AG08395 (cell line): ENCODE measurements at places on chromosomes 12 and 14.

DNA sequence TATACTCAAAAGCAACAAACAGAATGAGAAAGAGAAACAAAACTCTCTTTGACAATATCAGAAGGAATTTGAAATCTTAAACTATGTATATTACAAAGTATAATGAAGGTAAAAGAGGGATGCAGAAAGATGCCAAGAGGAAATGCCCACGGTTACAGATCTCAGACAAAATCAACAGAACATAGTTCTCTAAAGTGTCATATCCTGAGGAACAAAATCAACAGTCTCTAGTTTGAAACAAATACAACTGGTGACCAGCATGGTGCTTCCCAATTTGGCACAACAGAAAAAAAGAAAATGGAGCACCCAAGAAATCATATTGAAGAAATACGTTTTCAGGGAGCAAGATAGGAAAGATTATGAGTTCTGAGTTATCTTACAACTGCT lies 116.5 kb downstream of the METTL25 start:
- DNase-seq: peak; percentile 2

DNA sequence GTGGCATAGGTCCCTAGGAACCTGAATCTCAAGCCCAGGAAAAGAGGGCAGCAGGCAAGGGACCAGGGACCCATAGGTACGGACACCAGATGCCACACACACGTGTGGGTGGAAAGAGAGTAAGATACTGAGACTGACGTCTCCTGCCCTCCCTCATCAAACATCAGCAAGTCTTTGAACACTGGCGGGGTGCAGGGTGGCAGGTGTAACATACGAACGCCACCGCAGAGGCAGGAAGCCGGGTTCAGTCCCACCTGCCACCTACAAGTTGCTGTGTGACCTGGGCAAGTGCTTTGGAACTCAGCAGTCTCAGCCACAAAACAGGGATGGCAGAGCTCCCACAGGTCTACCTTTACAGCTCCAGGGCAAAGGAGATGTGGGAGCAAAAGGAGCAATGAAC lies 11.1 kb downstream of the ACTN1 start:
- DNase-seq: no peak

DNA sequence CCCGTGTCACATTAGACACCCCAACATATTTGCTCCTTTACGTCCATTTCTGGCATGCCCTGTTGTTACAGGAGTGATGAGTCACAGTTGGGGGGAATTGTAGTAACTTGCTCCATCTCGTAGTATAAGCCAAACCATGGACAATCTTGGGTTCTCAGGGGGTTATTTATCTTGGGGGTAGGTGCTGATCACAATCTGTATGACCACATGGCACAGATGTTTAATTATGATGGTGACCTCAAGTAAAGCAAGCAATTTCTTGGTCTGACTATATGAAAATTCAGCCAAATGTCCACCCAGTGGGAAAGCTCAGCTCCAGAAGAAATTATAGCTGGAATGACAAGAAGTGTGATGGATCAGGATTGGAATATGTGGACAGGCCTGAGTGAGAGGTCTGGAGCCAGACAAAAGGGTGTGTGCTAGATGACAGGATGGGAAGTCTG lies 32.1 kb upstream of the STON2 start:
- DNase-seq: no peak

DNA sequence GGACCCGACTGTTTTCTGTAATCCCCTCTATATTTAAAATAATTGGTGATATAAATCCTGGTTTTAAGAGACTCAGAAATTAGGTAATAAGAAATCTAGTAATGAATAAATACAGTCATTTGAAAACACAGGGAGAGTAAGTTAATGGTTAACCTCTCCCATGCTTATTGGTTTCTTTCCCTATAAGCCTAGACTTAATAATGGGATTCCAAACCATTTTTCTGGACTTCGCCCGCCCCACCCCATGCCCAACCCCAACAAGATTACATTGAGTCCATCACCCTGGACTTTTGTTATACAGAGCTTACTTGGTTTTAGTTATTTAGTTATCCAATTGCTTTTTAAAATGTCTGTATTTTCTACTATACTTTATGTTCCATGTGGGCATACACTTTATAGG lies 98.7 kb downstream of the WIF1 start:
- DNase-seq: no peak

GRCh38 chr12:47237751-47238211 lies 158.0 kb upstream of the AMIGO2 start:
- DNase-seq: no peak

DNA sequence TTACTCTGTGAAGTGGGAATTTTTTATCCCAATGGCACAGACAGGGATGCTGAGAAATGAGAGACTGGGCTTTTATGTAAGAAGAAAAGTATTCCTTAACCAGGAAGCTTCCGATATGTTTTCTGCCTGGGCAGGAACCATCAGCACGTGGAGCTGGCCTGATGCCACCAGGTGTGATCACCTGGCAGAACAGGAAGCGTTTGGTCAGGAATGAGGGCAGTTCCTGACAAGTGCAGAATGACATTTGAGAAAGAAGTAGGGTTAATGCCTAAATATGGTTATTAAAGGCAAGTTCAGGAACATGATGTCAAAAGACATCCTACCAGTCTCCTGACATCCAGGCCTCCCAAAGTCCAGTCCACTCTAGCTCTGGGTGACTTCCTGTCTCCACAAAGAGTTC lies 210.3 kb downstream of the NUAK1 start:
- no peak for DNase-seq

DNA sequence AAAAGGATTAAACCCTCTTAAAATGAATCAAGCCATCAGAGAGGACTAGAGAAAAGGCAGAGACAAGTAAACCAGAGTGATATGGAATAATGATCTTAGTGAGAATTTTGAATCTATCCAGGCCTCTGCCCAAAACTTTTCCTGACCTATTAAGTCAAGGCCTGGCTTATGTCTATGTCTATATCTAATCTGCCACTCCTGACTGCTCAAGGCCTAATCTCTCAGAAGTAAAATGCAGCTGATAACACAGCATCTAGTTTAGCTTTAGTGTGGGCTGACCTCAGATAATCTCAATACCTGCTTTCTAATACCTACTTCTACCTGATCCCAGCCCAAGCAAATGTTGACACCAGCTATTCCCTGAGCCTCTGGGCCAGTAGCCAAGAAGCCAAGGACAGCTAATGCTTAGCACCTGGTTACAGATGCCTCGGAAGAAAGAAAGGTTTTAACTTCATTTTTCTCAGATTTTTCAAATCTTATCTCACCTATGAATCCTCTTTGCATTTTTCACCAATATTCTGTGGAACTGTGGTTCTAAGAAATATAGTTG lies 1472.5 kb upstream of the SEL1L start:
- DNase-seq: no peak

GRCh38 chr12:118013283-118013682 lies 3.2 kb upstream of the RFC5 start:
- DNase-seq: no peak

DNA sequence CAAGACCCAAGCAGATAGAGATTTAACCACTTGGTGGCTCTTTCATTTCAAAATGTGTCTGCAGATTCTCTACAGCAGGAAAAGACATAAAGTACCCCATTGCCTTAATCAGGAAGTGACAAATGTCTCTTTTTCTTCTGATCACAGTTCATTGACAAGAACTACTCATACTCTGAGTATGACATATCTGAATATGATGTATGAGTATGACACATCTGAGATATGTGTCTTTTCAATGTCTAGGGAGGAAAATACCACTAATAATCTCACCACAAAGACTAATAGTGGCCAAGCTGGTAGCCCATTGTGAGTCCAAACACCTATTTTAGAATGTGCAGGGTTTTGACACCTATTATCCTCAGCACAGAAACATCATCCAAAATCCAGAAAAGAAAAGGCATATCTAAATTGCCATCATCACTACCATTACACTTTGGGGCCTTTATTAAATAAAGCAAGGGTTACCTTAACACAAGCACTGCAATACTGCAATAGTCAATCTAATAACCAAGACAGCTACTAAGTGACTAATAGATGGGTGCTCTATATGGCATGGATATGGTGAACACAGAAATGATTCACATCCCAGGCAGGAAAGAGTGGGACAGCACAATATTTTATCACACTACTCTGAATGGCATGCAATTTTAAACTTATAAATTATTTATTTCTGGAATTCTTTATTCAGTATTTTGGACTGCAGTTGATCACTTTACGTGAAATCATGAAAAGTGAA lies 243.7 kb upstream of the FAR2 start:
- DNase-seq: no peak

DNA sequence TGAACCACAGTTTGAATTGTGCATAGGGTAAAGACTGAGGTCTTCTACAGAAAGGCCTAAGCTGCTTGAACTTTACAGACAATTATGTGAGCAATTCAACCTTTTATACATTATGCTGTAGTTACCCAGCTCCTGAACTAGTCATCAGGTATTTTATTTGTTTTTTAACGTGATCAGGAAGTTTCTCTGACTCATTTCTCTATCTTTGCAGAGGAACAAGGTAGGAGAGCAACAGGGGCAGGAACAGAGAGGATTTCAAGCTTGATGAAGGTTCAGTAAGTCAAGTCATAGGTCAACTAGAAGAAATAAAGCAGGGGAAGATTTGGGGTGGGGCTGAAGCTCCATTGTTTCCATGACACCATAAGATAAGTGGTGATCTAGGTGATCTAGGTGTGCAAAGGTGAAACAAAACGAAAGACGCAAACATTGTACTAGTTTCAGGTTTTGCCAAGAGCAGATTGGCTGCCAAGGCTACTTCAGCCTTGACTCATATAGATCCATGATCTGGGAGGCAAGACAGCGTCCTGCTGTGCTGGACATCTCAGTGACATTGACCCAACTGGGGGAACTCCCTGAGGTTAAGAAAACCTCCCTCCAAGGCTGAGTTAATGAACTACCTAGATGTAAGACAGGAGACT lies 198.1 kb downstream of the DAD1 start:
- DNase-seq: no peak

DNA sequence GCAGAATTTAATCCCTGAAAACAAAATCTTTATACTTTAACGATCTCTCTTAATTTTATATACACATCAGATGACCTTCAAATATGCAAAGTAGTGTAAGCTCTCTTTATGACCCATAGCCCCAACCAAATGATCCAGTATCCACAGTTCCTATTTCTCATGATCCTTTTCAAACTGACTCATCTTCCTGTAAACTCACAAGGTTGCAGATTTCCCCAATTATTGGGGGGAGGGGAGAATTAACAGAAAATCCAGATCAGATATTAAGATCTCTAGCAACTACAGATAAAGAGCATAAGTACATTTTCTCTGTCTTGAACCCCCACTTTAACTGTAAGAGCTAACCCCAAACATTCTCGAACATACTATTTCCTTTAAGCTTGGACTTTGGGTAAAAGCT lies 12.5 kb downstream of the GNS start:
- DNase-seq: no peak

DNA sequence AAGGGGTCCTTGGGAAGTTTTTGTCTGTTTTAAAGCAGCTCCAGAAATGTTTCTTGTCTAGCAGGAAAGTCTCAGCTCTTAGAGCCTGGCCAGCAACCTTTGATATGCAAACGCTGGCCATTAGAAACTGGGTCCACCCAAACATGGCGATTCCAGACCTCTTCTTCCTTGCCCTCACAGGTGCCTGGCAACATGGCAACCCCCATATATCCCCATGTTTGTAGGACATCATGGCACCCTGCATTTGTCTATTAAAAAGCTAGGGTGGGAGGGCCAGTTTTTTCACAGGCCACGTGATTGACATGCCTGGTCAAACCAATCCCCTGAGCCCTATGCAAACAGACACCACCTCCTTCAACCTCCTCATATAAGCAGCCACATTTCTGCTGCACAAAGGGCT lies 848.7 kb upstream of the FOXG1 start:
- DNase-seq: no peak

- peak; percentile 80 for DNase-seq
Observed at GRCh38 chr12:121530600-121531355, 50.0 kb downstream of the KDM2B start.

DNA sequence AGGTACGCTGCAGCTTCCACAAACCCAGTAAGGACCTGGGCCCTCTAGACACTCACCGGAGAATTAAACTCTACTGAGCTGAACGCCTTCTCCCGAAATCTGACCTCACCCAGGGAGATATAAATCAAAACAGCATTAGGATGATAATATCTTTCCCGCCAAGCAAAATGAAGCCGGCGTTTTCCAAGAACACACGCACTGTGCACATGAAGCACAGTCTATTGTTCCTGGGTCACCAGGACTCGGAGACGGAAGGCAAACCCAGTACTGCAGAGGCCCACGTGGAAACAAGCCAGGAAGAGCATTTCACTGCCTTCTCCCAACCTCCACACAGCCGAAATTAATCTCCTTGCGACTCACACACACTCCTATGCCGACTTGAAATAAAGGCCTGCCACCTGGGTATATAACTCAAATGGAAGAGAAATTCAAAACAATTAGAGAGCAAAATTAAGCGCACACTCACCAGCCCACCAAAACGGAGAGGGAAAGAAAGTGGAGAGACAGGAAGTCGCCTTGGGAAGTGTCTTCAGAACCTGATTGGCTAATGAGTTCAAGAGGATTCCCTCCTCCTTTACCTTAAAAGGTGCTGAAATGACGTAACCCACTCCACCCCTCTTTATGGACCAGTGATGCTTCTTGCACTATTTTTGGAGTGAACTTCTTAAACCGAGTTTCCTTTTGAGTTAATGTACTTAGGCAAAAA lies at the start of gene CCNB1IP1:
CCNB1IP1 (minus strand) TSS at position 492 of the 706 bp plus-strand sequence. CDS start 16,756 bp downstream, outside the sequence.
- peak; percentile 93 for DNase-seq

DNA sequence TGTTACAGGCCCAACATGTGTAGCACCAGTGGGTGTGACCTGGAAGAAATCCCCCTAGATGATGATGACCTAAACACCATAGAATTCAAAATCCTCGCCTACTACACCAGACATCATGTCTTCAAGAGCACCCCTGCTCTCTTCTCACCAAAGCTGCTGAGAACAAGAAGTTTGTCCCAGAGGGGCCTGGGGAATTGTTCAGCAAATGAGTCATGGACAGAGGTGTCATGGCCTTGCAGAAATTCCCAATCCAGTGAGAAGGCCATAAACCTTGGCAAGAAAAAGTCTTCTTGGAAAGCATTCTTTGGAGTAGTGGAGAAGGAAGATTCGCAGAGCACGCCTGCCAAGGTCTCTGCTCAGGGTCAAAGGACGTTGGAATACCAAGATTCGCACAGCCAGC lies 8.6 kb downstream of the BCL2L14 start:
- peak; percentile 29 for DNase-seq

GRCh38 chr14:102971314-102971713 lies 48.9 kb downstream of the AMN start:
- no peak for DNase-seq

GRCh38 chr14:100042286-100042685 lies 22.9 kb upstream of the EVL start:
- no peak for DNase-seq

- DNase-seq: no peak
Observed at GRCh38 chr12:131147293-131147692, 193.6 kb downstream of the ADGRD1 start.

DNA sequence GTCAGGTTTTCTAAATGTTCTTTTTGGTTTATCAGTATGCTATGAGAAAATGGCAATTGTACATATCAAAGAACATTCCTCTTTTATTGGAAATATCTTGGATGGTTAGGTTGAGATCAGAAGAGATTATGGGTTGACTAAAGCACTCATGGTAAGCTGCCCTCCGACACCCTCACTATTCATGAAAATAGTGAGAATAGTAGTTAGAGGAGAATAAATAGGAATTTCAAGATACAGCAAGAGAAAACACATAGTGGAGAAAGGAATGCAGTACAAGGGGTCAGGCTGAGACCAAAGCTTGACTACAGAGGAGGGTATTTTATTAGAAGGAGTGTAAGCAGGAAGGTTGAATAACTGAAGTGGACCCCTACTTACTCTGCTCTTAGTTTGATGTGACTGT lies 112.5 kb downstream of the PTPRQ start:
- no peak for DNase-seq

GRCh38 chr14:49446801-49447200 lies 139.4 kb downstream of the RPS29 start:
- no peak for DNase-seq
